ENCODE measurements at places on chromosomes 5 and 9.

GRCh38 chr5:105304859-105305258 is 1742.3 kb upstream of the NUDT12 start:
- DNase-seq: no peak

DNA sequence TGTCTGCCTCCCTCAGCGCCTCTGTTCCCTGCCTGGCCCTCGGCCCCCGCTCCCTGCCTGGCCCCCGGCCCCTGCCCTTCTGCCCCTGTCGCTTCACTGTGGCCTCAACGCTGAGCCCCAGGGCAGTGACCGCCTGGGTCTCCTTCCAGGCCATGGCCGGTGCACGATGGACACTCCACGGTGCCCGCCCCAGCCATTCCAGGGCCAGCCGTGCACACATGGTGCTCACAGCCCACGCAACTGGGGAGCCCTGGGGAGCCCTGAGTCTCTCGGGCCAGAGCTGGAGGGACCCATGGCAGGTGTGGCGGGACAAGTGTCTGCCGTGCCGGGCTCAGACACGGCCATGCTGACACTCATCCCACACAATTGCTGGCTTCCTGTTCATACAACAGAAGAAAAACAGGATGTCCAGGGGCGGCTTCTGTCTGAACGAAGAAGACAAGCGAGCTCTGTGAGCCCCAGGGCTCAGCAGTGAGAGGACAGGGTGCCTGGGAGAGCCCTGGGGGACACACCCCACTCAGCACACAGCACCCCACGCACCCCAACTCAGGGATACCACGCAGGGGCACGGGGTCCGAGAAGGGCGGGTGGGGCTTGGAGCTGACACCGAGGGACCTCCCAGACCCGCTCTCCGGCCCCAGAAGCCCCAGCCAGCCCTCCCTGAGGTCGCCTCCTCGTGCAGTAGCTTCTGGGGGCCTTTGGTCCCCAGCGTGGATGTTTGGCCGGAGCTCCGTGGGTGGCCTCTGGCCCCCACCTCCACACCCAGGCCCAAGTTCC is 35.7 kb downstream of the EXD3 start:
- DNase-seq: no peak

- DNase-seq: no peak
Observed at GRCh38 chr5:107739661-107740060, 68.9 kb upstream of the EFNA5 start.

DNA sequence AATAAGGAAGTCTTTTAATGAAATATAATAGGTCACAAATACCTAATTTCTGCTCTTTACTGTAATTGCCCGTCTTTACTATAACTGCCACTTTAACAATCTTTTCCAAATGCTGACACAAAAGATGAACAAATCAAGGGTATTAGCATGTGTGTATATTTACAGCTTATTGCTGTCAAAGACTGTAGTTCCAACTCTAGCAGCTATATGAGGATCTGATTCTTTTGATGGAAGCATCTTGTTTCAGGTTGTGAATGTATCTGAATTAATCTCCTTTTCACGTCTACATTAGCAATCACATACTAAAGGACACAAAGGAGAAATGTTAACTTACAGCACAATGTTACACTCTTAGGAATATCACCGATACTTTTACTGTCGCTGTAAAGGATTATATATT is 27.9 kb downstream of the RFX3 start:
- DNase-seq: no peak

DNA sequence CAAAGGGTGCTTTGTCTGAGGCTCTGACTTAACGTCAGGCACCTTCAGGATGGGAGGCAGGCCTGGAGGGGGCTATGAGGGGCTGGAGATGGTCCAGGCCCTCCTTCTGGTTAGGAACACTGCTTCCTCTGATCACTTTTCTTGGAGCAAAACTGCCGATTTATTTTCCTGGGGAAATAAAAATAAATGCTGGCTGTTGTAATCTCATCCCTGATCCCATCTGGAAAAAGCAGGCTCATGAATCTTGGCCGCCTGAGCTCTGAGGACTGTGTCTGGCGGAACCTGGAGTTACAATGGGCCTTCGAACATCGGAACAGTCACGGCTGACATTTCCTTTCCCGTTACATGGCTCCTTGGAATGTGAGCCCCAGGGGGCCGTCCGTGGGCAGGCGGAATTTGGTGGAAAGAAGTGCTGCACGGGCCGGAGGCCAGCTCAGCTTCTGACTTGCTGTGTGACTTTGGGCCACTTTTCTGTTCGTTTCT is 157.8 kb downstream of the RGS3 start:
- DNase-seq: no peak

GRCh38 chr9:4690144-4690543 is 10.8 kb downstream of the CDC37L1 start:
- DNase-seq: no peak

DNA sequence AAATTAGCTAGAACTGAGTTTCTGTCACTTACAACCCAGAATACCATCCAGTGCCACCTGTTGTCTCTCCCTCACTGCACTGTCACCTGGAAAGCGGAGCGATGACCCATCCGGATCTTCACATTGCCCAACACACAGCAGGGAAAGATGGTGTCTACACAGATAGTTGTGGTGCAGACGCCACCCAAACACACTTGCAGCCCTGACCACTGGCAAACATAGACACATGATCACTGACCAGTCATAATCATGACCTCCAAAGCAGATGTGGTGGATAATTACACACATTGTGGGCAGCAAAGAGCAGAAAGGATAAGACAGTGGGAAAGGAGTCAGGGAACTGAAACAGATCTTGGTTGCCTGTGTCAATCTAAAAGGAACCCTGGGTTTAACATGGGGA is 64.7 kb downstream of the GABBR2 start:
- DNase-seq: no peak

- DNase-seq: peak; percentile 79
Observed at GRCh38 chr9:35910613-35911359, 1.5 kb downstream of the SPAAR start.

- no peak for DNase-seq
Observed at GRCh38 chr5:138466900-138467710, 1.8 kb downstream of the EGR1 start.

GRCh38 chr9:83062651-83063527 is at the start of gene RASEF:
RASEF (minus strand) TSS chr9:83063142; CDS start chr9:83062867, 275 bp downstream.
- peak; percentile 27 for DNase-seq

DNA sequence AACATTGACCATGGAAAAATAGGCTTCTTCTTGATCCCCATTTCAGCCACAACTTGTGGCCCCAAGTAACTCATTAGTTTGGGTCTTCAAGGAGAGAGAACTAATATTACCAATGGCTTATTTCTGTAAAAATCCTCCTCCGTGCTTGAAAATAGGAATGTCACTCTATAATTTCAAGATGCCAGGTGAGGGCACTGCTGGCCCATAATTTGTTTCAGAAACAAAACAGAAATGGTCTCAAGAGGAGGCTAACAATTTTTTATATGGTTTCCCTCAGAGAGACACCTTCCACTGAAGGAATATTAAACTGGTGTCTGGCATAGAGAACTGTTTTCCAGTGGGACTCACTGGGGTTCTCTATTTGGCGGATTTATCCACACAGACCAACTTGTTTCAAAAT is 437.0 kb upstream of the TRPC7 start:
- peak; percentile 35 for DNase-seq

DNA sequence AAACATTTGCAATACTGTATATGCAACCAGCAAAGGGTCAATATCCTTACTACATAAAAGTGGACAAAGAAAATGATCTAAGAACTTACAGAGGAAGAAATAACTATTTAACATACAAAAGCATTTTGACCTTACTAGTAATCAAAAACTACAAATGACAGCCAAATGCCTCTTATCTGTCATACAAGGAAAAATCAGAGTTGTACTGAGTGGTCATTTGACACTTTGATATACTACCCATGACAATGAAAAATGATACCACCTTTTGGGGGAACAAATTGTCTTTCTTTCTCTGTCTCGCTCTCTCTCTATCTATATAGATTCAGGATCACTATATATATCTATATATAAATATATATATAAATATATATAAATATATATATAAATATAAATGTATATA is 50.4 kb upstream of the ZSWIM6 start:
- peak; percentile 17 for DNase-seq

GRCh38 chr5:40680741-40681362 is 1.1 kb downstream of the PTGER4 start:
- DNase-seq: no peak

- DNase-seq: peak; percentile 61
Observed at GRCh38 chr9:99162759-99163364, 57.9 kb downstream of the TGFBR1 start.

DNA sequence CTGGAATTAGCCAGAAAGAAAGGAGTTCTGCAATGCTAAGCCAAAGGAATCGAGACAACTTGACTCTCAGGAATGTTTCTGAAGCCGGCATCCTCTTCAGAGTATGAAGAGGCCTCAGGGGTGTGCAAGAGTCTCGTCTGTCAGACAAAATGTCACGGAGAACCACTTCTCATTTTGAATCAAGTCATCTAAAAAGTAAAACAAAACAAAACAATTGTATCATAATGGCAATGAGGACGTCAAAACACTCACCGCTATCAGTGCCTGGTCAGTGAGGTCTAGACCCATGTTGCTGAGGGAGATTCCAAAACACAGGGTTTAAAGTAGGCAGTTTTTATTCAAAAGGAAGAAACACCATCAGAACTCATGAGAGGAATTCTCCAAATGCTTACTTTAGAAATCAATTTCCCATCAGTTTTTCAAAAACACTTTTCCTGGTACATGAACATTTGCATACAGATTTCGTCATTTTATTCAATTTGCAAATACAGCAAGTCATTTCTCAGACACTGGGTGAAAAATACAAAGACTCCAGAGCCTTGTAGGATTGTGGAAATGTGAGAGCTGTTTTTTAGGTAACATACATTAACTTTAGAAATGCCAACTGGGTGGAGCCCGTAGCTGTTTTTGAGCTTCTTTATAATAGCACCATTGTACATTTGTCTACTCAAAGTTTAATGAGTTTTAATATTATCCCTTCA is 89.5 kb upstream of the MAP3K1 start:
- no peak for DNase-seq

GRCh38 chr9:137876781-137877386 is 698 bp upstream of the CACNA1B start:
- DNase-seq: no peak

GRCh38 chr5:115894342-115894741 is 52.6 kb downstream of the AP3S1 start:
- DNase-seq: no peak

GRCh38 chr9:93450945-93451815 is at the start of gene FAM120A:
FAM120A (plus strand) TSS chr9:93451685; CDS start chr9:93451916, 231 bp downstream.
- DNase-seq: peak; percentile 41

DNA sequence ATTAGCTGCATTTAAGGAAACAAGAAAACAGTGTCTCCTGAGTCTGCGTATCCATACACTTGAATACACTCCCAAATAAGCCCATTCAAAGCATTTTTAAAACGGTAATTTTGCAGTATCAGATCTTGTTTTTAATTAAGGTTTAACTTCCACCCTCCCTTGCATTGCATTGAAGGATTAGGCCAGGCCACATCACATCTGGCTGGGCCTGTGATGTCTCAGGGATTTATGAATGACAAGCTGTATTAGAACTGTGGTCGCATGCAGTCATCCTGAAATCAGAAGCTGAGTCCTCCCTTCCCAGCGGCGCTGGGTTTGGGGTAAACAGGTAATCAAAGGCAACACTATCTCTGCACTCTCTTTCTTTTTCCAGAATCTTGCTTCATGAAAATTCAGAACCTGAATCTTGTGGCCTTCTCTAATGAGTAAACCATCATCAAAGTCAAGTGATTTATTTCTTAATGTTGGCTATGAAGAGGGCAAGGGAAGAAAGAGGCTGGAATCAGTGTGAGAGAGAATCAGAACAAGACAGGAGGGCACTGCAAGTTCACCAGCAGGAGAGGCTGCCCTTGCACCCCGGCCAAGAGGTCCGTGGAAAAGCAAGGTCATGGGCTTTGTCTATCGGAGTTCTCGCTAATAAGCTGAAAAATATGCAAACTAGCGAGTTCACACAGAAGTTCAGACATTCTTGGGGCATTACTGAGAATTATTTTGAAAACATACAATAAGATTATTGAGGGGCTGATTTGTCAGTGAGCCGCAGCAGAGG is 80.0 kb upstream of the ZSWIM6 start:
- DNase-seq: no peak

DNA sequence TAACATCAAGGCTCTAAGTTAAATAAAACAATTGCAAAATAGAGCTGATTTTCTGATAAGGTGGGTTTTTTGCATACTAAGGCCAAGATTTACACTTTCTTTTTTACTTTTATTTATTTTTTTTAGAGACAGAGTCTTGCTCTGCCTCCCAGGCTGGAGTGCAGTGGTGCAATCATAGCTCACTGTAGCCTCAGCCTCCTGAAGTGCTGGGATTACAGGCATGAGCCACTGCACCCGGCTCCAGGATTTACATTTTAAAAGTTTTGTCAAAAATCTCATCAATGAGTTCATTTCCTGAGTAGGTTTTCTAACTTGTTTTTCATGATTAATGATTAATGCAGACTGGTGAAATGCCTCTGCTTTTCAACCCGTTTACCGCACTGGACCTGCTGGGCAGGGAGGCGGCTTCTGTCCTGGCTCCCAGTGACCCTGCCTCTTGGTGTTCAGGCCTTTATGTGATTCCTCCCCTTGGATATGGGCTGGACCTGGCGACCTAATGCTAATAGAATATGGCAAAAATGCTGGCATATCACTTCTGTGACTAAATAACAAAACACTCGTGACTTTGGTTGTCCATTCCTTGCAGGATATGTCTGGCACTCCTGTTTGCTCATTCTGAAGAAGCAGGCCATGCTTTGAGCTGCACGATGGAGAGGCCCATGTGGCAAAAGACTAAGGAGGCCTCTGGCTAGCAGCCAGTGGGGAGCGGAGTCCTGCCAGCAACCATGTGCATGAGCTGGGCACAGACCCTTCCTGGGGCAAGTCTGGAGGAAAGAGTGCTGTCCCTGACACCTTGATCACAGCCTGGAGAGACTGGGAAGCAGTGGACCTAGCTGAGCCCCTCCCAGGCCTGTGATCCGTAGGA is 72.2 kb upstream of the PTCH1 start:
- DNase-seq: no peak
